ENCODE measurements at places on chromosomes 3 and 15.

GRCh38 chr3:119333773-119334509, 39.8 kb downstream of the ARHGAP31 start:
- no peak for DNase-seq

DNA sequence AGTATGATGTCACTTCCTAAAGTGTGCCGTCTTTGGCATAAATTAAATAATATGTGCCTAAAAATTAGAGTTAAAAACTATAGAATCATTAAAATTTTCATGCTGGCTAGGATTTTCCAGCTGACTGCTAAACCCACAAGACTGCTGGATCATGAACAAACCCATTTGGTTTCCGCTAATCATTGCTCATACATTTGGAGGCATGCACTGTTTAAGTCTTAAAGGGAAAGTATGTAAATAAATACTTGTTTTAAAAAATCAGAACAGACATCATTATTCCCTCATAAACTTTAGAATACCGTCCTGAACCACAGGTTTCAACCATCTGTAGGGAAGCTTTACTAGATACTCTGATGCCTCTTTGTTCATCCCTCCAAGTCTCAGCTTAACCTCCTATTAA, 26.5 kb downstream of the ATP6V1A start:
- peak; percentile 45 for DNase-seq

GRCh38 chr3:128226795-128227395, 73.6 kb downstream of the EEFSEC start:
- peak; percentile 39 for DNase-seq

DNA sequence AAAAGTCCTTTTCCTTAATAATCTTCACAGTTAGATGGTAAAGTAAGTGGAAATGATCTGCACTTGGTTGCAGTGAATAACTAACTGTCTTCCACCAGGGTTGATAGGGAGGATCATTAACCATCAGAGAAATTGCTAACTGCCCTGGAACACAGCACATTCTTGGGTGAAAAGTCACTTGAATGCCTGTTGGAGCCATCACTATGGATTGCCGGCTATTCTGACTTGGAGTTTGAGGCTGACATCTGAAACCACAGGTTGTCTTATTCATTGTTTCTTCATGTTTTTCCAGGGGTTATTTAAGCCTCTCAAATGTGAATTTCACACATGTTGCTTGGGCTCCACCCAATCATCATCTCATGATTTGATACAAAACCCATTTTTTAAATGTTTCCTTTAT, 901.4 kb downstream of the MCTP2 start:
- DNase-seq = peak; percentile 82

DNA sequence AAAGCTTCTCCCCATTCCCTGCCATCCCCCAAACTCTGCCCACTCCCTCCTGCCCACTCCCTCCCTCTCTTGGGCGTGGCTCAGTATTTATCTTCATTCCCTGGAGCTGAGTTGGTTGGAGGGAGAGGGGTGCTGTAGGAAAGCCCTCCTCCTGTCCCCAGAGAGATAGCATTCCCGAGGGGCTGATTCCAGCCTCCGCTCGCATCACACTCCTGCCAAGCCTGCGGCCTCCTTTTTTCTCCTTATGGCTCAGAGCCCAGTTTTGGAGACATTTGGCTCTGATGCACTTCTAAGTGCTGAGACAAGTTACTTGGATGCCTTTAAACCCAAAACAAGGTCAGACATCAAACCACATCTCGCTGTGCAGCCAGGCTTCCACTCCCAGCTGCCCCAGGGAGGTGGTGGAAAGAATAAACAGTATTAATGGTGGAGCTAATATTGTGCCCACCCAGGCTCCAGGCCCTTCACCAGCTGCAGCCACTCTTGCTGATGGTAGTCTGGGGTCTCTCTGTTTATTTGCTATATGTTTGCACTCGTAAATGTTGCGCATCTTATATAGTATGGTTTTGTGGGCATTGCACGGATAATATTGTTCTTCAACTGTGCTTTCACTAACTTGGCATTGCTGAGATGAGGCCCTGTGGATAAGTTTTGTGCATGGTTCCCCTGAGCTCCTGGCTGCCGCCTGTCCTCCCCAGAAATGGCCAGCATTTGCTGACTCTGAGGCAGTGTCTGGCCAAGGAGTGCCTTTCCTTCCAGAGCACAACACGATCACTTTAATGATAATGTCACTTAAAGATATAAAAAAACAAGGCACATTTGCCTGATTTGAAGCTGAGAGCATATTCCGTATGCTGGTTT, 157.2 kb downstream of the LRRC28 start:
- DNase-seq = peak; percentile 95

- no peak for DNase-seq
Measured at GRCh38 chr3:177441813-177442646, 244.7 kb upstream of the TBL1XR1 start.

DNA sequence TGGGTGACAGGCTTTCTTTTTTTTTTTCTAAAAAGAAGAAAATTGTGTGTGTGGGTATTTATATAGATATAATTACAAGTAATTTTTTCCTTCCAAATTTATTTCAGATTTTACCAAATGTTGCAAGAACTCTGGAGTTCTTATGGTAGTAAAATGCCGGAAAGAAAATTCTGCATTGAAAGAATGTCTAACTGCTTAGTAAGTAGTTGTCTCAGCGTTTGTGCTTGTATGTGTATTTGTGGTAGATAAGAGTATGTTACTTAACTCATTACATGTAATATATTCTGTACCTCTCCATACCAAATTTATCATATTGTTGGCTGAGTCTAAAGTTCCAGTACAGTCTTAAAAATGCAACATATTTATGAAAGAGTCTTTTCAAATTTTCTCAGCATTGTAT, 32.3 kb upstream of the ZCWPW2 start:
- DNase-seq = no peak

- no peak for DNase-seq
Measured at GRCh38 chr15:81047928-81048327, 47.2 kb downstream of the TLNRD1 start.

DNA sequence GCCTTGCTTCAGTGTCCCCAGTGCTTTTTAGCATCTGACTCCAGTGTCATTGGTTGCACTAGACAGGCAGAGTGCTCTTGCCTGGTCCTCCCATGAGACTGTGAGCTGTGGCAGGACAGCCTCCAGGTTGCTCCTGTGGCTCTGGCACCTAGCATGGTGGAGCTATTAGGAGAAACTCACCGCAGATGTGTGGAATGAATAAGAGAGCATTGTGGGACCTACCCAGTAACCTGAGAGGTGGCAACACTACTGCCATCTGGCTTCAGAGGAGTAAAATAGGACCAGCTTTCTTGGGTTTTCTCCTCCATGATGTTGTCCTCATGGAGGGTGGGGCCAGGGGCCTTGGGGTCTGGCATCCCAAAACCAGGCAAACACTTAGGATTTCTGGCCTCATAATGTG, 183.6 kb downstream of the EPHB1 start:
- no peak for DNase-seq

DNA sequence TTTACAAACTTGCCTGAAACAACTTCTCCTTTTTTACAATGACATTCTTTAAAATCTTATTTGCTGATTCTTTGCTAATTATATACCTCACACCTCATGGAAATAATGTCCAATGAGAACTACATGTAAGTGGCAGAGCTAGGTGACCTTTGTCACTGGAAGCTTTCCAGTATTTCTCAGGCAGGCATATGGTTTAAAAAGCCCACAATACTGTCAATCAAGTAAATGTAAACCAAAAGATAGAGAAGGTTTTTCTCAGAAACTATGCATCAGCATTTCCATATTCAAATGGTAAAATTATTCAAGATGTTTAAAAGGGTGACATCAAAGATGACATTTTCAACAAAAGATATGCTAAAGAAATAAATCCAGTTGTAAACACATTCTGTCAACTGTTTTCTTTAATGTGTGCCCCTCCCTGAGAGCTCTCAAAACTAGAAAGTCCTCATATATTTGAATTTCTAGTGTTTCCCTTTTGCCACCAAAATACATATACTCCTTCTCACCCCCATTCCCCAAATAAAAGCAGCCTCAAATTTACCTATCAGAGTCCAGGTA, 10.1 kb upstream of the STRIT1 start:
- no peak for DNase-seq

- no peak for DNase-seq
Measured at GRCh38 chr15:62063825-62064635, 2.7 kb upstream of the C2CD4A start.

DNA sequence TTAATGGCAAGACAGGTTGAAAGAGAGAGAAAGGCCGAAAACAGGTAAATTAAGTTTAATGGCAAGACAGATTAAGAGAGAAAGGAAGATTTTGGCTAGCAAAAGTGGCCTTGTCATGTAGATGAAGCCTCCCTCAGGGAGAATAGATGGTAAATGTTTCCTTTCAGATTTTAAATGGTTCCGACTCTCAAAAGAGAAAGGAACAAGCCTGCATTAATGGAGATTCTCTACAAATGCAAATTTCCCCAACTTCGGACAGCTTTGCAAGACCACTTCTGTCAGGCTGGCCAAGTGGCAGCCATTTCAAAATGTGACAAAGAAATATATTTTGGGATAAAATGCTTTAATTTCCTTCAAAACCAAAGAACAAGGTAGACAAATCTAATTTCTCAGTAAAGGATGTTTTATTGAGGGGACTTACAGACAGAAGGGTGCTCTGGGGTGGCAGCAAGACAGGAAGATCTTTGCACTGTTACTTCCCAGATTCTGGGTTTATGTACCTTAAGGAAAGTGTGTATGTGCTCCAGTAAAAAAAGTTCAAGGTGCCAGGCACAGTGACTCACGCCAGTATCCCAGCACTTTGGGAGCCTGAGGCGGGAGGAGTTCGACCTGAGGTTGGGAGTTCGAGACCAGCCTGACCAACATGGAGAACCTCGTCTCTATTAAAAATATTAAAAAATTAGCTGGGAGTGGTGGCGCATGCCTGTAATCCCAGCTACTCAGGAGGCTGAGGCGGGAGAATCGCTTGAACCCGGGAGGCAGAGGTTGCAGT, 626.3 kb upstream of the NAALADL2 start:
- DNase-seq = no peak

DNA sequence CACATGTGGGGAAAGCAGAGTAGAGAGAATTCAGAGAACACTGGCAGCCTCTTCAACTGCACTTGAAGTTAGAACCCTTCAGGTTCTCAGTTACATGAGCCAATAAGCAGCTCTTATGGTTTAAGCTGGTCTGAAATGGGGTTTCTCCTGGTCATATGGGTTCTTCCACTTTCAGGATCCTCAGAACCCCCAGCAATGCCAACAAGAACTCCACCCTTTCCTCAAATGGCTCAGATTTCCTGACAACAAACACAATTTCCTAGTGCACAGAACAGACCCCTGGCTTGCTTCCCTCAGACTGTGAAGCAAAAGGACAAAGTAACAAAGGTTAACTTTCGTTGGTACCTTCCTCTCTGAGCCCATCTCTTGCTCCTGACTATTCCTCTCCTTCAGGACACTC, 23.9 kb upstream of the FRMD4B start:
- DNase-seq = no peak
